ENCODE measurements at places on chromosomes 2 and 18. TPM values are rescaled to one million over a fixed set of nuclear protein-coding genes. Genes with fewer than 3 reads are reported as not detected.

Gene PLGLB2
- total RNA-seq = 1.7 TPM

Gene CHRNG
- total RNA-seq = not detected

Gene DYNC2LI1
- 8.1 TPM for total RNA-seq

Gene EPHA4
- 16.3 TPM for total RNA-seq

Gene MAL
- 3.9 TPM for total RNA-seq

Gene GDF7
- 0.32 TPM for total RNA-seq

All from left ventricle myocardium superior (tissue), 1 donor.